ENCODE measurements at places on chromosomes 5 and 9. TPM values are rescaled to one million over a fixed set of nuclear protein-coding genes. Genes with fewer than 3 reads are reported as not detected.

The DAB2IP gene
- 130 TPM for total RNA-seq

The KCNIP1 gene
- 0.25 TPM for total RNA-seq

The ALDH7A1 gene
- total RNA-seq: 75.7 TPM

The CCL21 gene
- 27.3 TPM for total RNA-seq

The OR1J2 gene
- not detected for total RNA-seq

The CDH9 gene
- not detected for total RNA-seq

The CERT1 gene
- total RNA-seq: 44.5 TPM

The IFNK gene
- total RNA-seq: not detected

The IL5 gene
- total RNA-seq: not detected

The MAMDC4 gene
- total RNA-seq: 61.7 TPM

The SPACA9 gene
- total RNA-seq: 1.1 TPM

DNA sequence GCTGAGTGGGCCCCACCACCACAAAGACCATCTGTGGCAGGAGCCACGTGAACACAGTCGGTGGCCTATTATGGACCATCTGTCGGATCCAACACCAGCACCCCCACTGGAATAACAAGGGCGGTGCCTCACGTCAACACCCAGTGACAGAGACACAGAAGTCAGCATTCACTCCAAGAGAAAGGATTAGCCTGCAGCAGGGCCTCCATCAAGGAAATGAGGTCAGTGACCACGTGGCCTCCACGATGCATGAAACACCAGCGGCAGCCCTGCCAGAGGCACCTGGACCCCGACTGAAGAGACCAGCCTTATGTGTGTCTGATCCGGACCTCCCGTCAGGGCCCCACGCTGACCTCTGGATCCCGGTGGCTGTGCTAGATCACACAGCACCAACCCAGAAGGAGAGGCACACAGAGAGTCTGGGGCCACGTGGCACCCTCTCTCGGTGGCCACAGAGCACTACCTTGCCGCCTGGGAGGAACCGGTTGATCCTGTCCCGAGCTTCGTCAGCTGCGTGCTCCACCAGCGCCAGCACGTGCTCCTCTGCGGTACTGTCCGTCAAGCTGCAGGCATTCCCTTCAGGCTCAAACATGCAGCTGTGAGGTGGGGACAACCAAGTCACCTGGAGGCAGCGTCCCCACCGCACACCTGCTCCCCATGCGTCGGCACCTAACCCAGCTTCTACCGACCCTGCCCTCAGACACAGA is 9.0 kb downstream of the BRD9 start:
- DNase-seq: no peak

DNA sequence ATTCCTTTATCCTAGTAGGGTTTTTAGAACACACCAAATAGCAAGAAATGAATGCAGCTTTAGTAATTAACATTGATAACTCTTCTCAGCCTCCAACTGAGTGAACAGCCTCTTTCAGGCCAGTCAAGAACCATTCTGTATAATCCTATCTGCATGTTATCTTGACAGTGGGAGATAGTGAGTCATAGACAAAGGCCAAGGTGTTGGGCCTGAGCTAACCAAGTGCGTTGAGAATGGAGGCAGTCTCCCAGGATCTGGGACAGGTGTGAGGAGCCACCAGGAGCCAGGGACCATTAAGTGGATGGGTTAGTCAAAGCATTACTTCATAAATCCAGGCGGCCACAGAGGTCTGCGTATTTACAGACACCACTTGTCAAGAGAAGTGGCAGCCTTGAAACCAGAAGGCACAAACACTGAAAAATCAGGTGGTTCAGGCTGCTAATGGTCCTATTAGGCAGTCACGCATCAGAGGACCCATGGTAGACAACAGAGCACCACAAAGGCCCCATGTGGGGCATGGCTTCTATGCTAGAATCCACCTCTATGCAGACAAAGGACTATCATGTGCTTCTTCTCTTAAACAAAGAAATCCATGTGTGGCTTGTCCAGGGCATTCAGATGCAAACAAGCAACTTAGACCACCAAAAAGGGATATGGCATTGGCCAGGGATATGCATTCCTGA is 409.7 kb upstream of the PIK3R1 start:
- DNase-seq: no peak

GRCh38 chr9:23823986-23824829 is 1.8 kb downstream of the ELAVL2 start:
- DNase-seq: no peak

DNA sequence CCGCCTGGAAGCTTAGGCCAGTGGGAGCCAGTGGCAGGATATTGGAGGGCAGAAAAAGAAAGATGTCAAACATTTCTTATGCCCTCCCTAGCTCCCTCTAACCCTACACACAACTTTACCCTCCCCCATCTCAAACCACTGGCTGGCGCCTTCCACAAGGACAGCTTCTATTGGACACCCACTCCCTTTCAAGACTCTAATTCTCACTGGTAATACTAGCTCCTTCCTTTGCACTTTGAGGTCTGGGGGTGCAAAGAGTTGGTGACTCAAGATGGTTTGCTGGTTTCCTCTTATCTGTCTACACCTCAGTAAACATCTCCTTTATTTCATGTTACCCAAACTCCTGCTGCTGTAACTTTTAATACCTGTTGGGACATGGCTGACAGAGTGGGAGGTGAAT is 11.6 kb upstream of the ITGA1 start:
- no peak for DNase-seq

- DNase-seq: no peak
Observed at GRCh38 chr9:137234758-137235423, 4.2 kb downstream of the SLC34A3 start.

DNA sequence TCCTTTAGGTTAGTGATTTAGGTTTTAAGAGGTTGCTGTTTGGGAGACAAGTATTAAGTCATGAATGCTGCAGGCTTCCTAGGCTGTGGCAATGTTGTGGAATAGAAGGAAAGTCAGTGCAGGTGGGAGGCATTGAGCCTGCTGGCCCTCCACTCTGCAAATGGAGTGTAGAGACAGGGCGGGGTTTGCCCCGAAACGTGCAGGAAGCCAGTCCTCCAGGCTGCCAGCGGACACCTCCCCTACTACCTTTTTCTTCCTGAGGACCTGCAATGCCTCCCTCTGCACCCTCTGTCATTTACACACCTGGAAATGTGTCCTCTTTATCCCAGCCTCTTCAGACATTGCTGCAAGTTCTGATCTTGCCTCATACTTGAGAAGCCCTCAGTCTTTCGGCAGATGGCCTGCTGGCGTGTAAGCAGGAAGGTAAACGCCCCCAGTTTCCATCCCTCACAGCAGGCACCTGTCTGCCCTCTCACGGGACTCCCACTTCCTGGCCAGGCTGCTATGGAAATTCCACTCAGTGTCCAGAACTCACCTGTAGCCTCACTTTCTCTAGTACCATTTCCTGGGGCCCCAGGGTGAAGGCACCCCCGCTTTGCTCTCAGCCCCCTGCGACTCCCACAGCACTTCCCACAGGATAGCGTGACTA is 81.6 kb upstream of the BOD1 start:
- no peak for DNase-seq

DNA sequence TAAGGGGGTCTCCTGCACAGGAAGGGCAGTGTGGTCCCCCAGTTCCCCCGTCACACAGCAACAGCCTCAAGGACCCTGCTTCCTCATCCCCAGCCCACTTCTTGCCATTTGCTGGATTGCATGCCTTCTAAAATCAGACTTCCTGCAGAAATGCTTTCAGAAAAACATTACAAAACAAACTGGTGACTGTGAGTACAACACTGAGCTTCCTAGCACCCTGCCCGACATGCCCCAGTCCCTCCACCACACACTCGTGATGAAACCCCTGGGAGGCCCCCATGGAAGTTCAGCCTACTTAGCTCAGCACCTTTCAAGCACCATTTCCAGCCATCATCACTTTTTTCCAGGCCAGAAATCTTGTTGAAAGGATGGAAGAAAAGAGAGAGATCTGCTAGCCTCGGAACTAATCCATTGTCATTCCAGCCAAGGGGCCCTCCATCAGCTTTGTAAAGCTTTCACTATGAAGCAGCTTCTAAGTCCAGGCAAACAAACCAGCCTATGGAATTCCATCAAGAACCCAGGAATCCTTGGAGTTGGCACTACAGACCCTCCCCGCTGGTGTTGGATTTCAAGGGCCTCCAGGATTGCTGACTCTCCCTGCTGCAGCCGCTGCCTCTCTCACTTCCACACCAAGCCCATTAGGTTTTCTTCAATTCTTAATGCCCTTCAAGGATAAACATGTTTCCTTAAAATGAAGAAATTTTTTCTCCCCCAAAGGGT is 114.6 kb downstream of the C5orf15 start:
- no peak for DNase-seq

DNA sequence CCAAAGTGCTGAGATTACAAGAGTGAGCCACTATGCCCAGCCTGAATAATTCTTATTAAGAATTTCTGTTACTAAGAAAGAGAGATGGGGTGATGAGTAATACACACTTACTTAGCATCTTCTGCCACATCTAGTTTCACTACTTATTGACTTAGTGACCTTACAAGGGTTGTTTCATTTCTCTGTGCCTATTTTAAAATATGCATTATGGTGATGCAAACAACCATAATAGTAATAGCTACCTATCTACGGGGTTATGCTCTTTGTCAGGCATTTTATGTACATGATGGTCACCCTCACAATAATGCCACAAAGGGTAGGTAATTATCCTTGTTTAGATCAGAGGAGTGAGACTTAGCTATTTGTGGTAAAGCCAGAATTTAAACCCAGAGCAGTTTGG is 499.0 kb upstream of the SGCD start:
- no peak for DNase-seq

DNA sequence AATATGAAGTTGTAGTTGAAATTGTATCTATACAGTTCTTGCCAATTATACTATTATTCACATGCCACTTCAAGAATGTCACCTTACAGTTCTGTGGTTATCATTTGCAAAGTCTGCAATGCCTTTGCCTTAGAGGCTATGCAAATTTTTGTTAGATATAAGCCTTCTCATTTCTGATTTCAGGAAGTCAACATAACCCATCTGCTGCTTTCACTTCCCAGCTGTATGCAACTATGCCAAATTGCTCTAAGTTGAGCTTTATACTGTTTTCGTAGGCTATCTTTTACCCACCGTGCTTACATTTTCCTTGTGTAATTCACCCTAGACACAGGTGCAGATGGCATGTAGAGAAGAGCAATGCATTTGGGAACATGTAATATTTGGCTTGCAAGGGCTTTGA is 1083.0 kb downstream of the CDH9 start:
- no peak for DNase-seq

- no peak for DNase-seq
Observed at GRCh38 chr5:180170810-180171567, 38.0 kb downstream of the RASGEF1C start.

GRCh38 chr9:16499892-16500291 is 370.6 kb downstream of the BNC2 start:
- no peak for DNase-seq

GRCh38 chr5:111211341-111211740 is 12.8 kb upstream of the CAMK4 start:
- no peak for DNase-seq

GRCh38 chr9:18456624-18457237 is 17.2 kb upstream of the ADAMTSL1 start:
- peak; percentile 41 for DNase-seq

DNA sequence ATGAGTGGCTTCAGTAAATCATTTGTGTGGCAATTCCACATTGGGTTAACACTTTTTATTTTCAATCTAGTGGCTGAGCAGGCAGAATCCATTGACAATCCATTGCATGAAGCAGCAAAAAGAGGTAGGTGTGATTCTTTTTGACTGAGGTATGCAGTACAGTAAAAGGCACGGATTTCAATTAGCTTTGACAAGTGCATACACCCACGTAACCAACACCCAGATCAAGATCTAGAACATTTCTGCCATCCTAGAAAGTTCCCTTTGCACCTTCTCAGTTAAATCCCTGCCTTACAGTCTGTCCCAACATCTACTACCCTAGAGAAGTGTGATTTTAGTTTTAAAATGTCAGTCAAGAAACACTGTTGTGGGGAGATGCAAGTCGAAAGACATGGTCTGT is 43.4 kb downstream of the OSTF1 start:
- DNase-seq: no peak

Data from colonic mucosa (tissue), 4 donors.